Naive thymus-derived CD8-positive, alpha-beta T cell (primary cell): ENCODE measurements at places on chromosomes 11 and 22.
A peak's percentile ranks its signal among the peaks of the same experiment; 100 is the strongest.

GRCh38 chr11:17008099-17008498, 6.1 kb downstream of the PLEKHA7 start:
- no peak for DNase-seq

DNA sequence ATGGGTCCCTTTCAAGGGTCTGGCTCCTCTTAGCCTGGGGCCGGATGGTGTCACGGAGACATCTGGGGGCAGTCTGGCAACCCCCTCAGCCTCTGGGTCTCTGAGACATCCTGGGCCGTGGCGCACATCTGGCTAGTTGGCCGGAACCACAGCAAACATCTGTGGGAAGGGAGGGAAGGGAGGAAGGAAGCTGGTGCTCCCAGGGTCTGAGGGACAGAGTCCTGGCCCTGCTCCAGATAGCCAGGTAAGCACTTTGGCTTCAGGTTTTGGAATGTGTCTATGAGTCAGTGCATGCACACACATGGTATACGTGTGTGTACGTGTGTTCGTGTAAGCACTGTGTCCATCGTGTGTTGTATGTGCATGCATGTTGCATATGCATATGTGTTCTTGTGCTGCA, 225.1 kb downstream of the MN1 start:
- DNase-seq = no peak

DNA sequence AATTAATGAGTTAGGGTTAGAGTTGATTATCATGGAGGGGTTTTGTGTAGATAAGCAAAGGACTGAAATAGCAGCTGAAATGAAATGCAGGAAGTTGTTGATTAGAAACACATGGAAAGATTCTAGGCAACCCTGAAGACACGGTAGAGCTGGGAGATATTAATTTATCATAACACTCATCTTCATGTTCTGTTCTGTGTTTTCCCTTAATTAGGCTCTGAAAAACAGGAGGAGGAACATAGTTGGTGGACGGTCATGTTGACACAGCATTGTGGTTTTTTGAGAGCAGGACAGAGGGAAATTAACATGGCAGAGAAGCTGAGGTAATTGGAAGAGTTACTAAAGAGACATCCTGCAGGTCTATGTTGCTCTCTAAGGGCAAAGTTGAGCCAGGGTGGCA, 138.8 kb upstream of the UBASH3B start:
- no peak for DNase-seq

- no peak for DNase-seq
Observed at GRCh38 chr22:45925811-45926351, 51.1 kb downstream of the WNT7B start.

DNA sequence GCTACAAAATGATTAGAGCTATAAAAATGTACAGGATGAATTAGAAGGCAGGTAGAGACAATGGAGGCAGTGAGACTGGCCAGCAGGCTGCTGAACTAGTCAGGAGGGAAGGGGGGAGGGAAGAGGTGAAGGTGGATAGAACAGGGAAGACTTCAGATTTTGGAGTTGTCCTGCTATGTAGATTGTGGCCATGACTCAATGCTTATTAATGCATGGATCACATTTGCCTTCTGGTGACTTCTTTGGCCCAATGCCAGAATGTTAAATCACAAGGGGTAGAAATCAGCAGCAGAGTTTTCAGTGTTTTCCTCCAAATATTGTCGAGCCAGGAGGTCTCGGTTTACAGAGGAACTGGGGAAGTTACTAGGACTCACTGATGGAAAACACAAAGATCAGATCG, 346.6 kb downstream of the AASDHPPT start:
- no peak for DNase-seq

DNA sequence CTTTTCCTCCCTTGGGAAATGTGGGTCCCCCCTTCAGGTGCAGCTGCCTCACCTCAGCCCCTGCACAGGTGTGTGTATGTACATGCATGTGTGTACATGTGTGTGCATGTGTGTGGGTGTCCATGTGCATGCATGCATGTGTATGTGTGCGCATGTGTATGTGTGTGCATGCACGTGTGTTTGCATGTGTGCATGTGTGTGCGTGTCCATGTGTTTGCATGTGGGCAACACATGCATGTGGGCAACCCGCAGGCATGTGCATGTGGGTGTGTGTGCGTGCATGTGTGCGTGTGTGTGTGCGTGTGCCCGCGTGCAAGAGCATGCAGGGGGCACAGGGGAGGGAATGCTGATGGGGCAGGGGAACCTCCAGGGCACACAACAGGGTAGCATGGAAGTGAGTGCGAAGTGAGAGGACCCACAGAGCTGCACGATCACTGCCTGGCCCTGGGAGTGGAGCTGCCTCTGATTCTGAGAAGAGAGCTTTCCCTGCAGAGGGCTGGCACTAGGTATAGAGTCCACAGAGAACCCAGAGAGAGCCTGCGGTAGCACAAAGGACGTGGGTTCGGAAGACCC, 14.6 kb upstream of the BAIAP2L2 start:
- DNase-seq = no peak

DNA sequence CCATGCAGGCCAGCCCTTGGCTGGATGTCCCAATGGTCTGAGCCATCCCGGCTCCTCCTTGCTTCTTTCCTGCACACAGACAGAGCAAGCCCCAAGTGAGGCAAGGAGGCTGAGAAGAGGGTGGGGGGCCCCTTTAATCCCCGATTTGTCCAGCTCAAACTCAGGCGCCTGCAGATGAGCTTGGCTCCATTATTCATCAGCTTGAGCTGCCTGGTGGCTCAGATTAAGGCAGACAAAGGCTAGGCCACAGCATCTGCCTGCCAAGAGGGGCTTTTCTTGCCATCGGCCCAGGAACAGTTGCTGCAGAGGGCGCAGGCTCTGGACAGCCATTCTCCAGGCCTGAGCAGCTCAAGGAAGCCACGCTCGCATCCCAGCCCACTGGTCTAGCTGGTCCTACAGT, 35.4 kb downstream of the LMO1 start:
- no peak for DNase-seq

GRCh38 chr22:26345496-26345895, 83.6 kb upstream of the ASPHD2 start:
- no peak for DNase-seq

DNA sequence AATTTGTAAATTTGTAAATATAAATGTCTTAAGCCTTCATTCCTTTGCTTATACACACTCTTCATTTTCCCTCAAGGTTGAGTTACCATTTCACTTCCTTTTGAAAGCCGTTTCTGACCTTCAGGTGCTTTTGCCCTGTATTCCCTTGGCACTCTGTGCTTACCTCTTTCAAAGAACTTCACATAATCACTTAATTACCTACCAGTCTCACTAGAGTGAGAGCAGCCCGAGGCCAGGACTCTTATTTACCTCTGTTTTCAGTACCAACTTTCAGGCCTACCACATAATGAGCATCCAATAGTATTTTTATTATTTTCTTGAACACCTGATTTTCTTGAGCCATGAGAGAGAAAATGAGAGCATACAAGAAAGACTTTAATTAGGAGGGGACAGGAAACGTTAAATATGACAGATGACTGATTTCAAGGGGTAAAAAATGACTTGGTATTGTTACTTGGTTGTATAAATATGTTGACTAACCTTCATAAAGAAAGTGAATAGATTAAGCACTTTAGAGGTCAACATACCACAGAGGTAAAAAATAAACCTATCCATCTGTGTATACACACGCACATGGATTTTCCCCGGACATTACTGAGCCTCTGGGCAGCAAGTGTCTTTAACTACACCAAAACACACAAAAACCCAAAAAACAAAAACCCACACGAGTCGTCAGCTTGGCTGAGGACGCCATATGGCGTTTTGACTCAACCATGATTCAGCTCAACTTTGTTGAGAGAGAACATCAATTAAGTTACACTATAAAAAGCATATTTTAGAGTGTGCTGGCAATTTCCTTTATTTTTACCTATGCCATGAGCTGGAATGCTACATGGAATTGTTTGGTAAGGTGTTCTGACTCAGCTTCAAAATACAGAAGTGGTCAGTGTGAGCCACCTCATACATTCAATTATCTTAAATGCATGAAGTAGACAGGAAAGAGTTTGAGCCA, 7.6 kb downstream of the ATXN10 start:
- DNase-seq = no peak

GRCh38 chr11:96481771-96482170, 92.0 kb downstream of the JRKL start:
- DNase-seq = no peak

DNA sequence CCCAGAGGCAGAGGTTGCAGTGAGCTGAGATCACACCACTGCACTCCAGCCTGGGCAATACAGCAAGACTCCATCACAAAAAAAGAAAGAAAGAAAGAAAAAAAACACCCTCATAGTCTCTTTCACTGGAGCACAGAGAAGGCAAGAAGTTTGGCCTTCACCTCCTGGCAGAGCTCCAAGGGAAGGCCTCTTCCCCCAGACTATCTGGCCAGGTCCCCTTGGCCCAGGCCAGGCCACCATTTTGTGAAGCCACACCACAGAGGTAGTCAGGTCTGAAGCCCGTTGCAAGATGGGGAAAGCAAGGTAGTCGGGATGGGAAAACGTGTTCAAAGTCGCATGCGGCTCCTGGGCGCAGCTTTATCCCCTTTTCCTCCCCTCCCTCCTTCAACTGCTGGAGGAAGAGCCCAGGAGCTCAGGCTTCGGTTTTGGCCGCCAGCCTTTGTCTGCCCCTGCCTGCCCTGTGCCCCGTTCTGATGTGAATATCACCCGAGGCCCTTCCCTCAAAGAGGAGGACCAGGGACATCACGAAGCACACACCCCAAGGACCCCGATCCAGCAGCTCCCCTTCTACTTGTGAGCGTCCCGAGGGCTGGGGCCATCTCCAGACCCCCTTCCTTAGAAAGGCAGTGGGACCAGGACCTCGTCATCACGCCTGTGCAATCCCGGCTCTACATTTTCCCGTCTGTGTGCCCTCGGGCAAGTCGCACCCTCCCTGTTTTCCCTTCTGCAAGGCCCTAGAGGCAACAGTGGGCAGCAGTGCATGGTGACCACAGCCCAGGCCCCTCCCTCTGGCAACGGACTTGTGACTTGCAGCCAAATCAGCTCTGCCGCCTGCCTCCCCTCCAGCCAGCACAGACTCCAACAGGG, 17.7 kb downstream of the CABP7 start:
- DNase-seq = no peak

GRCh38 chr11:20443596-20443995, 56.1 kb downstream of the PRMT3 start:
- DNase-seq = peak; percentile 1

- DNase-seq = no peak
Observed at GRCh38 chr11:111840143-111840542, 31.2 kb downstream of the ALG9 start.

- DNase-seq = no peak
Observed at GRCh38 chr11:83174008-83174407, 17.1 kb downstream of the PCF11 start.

DNA sequence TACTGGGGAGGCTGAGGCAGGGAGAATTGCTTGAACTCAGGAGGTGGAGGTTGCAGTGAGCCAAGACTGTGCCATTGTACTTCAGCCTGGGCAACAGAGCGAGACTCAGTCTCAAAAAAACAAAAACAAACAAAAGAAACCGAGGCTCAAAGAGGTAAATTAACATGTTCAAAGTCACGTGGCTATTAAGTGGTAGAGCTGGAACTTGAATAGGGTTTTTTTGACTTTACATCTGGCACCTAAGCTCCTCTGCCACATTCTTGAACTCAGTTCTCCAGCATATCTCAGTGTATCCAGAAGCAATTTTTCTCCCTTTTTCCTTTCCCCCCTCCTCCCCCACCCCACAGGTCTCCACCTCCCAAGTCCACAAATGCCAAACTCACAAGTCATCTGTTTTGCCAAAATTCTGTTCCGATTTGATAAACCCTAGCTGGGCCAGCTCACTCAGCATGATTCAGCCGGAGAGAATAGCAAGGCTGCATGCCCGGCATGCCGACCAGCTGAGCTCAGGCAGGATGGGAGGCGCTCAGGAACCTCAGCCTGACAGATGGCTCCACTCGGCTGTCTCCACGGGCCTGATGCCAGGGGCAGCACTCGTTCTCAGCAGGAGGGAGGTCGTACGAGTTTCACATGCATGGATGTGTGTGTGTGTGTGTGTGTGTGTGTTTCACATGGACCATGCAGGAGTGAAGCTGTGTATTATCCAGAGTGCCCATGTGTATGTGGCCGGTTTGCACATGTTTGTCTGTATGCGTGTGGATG, 63.2 kb upstream of the RRAS2 start:
- DNase-seq = no peak

DNA sequence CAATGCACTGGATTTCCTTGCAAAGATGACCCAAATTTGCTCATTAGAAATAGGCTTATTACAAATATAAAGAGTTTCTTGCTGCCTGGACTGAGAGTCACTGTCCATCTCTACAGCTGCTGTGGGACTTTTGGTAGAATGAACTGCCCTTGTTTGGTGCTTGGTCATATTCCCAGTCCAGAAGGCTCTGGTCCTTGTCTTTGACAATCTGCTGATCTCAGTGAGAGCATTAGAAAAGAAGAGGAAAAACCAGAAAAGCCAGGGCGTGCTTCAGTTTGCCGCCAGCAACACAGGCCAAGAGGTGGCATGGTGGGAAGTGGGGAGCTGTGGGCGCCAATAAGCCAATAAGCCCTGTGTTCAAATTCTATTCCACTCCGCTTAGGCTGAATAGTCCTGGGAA, 48.2 kb upstream of the PARVA start:
- no peak for DNase-seq

GRCh38 chr22:30390974-30391691, 3.9 kb upstream of the RNF215 start:
- DNase-seq = peak; percentile 77

GRCh38 chr22:39731881-39732555, 161.5 kb downstream of the CACNA1I start:
- no peak for DNase-seq

DNA sequence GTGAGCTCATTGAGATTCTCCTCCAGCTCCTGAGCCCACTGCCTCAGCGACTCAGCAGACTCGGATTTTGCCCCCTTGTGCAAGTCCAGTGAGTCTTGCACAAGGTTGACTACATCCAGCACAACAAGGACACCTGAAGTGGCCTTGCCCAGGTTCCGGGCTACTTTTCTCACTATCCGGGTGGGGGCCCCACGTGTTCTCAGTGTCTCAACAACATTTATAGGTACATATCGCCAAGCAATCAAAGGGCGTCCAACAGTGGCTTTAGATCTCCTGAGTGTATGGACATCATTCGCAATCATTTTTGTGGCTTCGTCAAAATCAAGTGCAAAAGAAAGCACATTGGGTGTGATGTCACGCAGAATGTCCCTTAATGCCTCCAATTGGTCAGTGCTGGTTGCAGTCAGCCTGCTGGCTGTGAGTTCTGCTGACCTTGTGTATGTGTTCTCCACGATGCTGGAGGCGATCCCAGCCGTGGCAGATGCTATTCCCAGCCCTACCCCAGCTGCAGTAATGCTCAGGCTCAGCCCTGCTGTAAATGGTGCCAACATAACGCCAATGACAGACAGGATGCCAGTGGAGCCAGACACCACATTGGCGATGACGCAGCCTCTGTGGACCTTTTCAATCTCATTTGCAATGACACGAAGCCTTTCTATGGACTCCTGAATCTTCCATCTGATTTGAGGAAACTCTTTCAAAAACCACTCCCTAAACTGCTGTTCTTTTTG, 10.3 kb downstream of the APOL4 start:
- DNase-seq = no peak

- DNase-seq = no peak
Observed at GRCh38 chr11:69388661-69389060, 92.8 kb upstream of the LINC01488 start.

GRCh38 chr11:124394408-124394807, 4.4 kb downstream of the OR8B3 start:
- DNase-seq = no peak

GRCh38 chr11:109819410-109819809, 273.8 kb upstream of the ZC3H12C start:
- no peak for DNase-seq
